SK-N-DZ (cell line): ENCODE measurements at places on chromosomes 7 and 10.
A peak's percentile ranks its signal among the peaks of the same experiment; 100 is the strongest.

DNA sequence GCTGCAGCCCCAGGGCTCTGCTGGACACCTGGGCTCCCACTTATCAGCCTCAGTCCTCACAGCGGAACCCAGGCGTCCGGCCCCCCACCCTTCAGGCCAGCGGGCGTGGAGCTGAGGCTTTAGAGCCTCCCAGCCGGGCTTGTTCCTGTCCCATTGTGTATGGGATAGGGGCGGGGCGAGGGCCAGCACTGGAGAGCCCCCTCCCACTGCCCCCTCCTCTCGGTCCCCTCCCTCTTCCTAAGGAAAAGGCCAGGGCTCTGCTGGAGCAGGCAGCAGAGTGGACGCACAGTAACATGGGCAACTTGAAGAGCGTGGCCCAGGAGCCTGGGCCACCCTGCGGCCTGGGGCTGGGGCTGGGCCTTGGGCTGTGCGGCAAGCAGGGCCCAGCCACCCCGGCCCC, 2.7 kb downstream of the NOS3 start:
- peak; percentile 59 for DNase-seq

- no peak for DNase-seq
Observed at GRCh38 chr7:132532281-132532680, 44.0 kb downstream of the PLXNA4 start.

DNA sequence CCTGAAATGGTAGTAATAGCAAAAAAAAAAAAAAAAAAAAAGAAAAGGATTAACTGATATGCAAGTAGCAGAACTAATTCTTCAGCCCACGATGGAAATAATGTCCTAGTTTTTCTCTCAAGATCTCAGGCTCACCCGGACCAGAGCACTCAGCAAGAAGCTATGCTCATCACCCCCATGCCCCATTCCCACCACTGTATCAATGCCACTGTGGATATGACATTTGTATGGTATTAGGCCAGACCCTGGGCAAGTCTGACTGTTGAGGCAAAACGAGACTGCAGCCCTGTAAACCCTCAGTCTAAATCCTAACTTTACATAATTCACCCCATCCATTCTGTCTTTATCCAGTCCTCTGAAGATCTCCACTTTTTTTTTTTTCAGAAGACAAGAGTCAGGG, 186.1 kb upstream of the KLF14 start:
- no peak for DNase-seq

- no peak for DNase-seq
Observed at GRCh38 chr10:108014902-108015177, 850.3 kb upstream of the SORCS1 start.

DNA sequence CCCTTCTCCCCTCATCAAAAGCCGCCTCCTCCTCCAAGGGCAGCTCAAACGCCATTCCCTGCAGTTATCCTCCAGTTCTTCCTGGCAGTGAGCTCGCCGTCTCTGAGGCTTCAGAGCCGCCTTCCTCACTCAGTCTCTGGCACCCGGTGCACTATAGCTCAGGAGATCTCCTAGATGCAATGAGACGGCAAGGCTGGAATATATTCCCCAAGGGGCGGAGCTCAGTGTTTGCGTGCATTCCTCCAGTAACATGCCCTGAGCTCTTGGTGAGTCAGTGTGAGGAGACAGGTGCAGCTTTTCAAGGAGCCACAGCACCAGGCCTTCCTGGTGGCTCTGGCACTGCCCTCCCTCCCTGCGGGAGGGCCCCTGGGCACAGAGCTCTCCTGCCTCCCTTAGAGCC, 512.6 kb upstream of the FOXK1 start:
- no peak for DNase-seq

DNA sequence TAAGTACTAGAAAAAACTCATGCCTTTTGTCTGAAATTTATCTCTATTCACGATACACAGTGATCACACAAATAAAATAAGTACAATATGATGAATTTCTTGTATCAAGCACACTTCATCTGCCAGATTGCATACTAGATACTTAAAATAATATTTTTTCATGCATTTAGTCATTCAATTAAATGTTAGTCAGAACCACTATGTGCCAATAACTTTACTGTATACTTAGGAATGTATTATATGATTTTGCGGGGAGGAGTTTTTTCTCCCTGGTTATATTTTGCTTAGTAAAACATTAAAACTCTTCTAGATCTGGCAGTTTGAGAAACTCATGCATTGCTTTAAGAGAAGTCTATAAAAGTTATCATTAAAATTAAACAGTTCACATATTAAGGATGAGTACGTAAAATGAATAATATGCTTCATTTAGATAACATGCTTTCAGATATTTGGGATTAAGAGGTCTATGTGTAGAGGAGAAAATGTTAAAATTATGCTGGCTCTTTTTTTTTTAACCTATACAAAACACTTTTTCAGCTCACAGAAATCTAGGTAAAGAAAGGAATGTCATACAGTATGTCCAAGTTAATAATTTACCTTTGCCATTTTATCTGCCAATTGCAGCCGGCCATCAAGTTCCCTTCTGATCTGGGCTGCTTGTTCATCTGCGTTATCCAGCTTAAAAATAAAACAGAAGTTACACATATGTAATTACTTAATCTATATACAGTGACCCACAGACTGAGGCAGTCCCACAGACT, 70.1 kb downstream of the RNF133 start:
- no peak for DNase-seq
